Epithelial cell of esophagus (primary cell): ENCODE measurements at places on chromosomes 1 and 21.
A peak's percentile ranks its signal among the peaks of the same experiment; 100 is the strongest.

- peak; percentile 60 for DNase-seq
Measured at GRCh38 chr1:156815307-156815826, 1.3 kb downstream of the SH2D2A start.

DNA sequence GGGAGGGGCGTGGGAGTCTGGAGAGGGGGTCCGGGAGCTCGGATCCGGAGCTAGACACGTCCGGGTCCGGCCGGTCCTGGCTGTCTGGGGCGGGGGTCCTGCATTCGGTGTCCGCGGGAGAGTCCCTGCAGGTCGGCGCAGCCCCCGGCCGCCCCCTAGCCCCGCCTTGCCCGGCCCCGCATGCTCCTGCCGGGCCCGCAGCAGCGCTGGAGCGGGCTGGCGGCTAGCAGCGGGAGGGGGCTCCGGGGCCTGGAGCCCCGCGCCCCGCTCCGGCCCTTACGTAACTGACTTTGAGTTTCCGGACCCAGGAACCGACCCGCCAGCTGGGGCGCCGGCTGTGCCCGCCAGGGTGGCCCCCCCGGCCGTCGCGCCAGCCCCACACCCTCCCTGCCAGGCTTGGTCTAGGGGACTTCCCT, 26.9 kb upstream of the EPB41 start:
- no peak for DNase-seq

GRCh38 chr1:184739796-184740195, 14.9 kb downstream of the EDEM3 start:
- DNase-seq: no peak

GRCh38 chr21:41160036-41160435, 7.9 kb upstream of the BACE2 start:
- no peak for DNase-seq

DNA sequence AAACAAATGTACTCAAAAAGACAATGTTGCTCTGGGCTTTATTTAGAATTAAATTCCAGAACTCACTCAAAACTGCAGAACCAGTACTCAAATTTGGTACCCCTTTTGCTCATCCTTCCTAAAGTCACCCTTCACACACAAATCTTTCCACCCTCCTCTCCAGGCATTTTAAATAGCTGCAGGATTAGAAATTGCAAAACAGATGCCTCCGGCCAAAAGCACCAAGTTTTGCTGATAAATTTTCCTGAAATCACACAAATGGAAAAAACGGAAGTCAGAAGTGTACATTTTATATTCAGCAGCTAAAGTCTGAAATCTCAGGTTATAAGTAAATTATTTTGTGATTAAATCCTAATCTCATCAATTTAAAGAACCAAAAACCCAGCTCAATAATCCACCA, 147.0 kb downstream of the NRIP1 start:
- no peak for DNase-seq

GRCh38 chr21:26820509-26820908, 24.7 kb downstream of the ADAMTS1 start:
- DNase-seq: no peak

- DNase-seq: no peak
Measured at GRCh38 chr1:13662493-13662892, 37.5 kb upstream of the PRDM2 start.

DNA sequence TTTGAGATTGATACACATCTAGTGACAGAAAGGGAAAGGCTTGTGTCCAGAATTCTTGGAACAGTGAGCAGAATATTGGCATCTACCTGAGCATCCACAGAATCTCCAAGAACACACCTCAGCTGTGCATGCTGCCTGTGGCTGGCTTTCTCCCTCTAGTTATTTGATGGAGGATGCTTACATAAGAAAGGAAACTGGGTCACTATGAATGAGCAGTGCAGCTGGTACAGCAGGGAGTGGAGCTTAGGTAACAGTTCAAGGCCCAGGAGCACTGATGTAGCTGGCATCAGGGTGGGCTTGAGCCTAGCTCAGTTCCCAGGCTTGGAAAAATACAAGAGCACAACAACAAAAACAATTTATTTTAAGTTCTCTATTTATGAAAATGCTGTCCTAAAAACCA, 26.3 kb downstream of the RGS8 start:
- DNase-seq: no peak

GRCh38 chr1:29186252-29186651, 4.6 kb upstream of the SRSF4 start:
- peak; percentile 76 for DNase-seq

DNA sequence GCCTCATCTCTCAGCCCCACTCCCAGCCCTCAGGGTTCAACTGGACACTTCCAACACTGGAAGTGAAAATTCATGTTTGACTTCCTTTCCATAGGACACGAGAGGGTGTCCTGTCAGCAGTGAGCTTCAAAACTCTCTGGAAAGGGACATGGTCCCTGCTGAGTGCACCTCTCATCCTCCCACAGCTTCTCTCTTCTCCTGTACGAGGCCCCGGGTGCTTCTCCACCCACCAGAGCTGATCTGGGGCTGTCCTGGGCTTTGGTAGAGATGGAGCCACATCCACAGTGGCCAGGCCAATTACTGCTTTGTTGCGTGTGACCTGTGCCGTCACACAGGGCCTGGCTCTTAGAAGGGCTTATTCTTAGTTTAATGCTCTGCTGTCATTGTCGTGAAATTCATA, 182.3 kb downstream of the RRAGC start:
- DNase-seq: no peak

GRCh38 chr21:25424048-25424447, 183.2 kb downstream of the MRPL39 start:
- no peak for DNase-seq

DNA sequence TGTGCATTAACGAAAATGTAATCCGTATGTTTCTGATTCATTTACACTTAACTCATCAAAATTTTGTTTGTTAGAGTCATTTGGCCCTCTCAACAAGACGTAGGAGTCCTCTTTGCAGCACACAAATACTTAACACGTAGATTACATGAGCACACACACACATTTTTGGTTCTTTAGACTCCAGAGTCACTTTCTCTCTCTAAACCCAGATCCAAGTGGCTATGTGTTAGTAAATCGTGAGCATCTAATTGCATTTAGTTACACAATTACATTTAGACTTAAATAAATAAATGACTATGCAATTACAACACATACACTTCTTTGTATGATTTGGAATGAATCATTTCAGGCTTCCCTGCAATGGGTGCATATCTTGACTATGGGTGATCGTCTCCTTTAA, 109.0 kb upstream of the GREM2 start:
- peak; percentile 1 for DNase-seq

- DNase-seq: no peak
Measured at GRCh38 chr1:105724286-105724685, 1332.2 kb upstream of the PRMT6 start.
